Stimulated activated CD4-positive, alpha-beta T cell treated with anti-CD3 and anti-CD28 coated beads, Interleukin-1b, Interleukin-23, amount 100 ng/mL, for 24 hours (primary cell): ENCODE measurements at places on chromosomes 3 and 15.

- DNase-seq, result no peak
Measured at GRCh38 chr15:60044636-60045270, 40.6 kb downstream of the FOXB1 start.

DNA sequence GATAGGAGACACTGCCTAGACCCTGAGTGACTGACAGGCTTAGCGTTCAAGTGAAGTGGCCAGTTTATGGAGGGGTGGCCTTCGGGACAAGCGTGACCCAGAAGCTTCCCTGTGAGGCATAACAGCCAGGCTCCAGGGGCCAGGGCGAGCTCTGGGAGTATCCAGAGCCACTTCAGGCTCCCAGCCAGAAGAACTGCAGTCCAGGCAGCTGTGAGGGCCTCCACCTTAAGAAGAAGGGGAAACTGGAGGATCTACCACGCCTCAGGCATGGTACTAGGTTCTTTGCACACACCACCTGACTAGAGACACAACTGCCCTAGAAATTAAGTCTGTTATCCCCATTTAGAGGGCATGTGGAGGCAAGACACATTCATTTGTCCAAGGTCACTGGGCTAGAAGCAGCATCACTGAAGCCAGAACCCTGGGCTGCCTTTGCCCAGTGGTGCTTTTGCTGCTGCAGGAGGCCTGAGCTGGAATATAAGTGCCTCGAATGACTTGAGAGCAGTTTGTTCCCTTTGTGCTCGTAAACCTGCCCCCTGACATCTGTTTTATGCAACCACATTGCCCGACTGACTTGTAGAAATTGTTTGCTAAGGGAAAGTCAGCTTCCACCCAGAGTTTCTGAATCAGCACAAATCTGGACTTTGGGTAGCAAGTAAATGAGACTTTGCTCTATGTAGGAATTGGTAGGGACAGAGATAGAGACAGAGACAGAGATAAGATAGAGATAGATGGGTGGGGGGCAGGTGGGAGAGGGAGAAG, 23.3 kb downstream of the RASGRF1 start:
- DNase-seq, result no peak

GRCh38 chr15:27665002-27665401, 434.1 kb downstream of the OCA2 start:
- DNase-seq, result no peak

DNA sequence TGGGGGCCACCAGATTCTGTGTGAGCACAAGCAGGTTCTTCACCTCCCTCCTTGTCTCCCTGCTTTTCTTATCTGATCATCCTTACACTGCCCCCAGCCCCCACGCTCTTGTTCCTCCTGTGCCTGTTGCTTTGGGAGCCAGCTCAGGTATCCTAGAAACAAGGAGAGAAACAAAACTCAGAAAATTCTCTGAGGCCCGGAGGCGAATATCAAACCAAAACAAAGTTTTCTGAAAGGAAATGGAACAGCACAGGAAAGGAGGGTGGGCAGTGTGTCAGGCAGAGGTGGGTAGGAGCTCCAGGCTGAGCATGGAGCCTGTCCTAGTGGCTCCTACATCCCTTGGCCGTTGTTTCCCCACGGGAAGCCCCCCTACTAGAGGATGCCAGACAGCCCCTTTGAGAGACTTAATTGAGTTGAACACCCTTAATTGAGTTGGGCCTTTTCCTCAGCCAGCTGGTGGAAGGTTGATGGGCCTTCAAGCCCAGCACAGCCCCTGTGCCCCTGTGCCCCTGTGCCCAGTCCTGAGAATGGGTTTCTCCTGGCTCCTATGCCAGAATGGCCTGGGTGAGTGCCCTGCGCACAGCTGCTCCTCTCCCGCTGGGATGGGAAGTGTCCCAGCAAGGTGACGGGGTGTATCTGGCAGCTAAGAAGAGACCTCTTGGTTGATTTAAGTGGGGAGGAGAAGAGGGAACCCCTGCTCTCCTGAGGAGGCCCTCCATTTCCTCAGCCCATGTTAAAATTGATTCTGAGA, 22.8 kb upstream of the JMJD7 start:
- no peak for DNase-seq

DNA sequence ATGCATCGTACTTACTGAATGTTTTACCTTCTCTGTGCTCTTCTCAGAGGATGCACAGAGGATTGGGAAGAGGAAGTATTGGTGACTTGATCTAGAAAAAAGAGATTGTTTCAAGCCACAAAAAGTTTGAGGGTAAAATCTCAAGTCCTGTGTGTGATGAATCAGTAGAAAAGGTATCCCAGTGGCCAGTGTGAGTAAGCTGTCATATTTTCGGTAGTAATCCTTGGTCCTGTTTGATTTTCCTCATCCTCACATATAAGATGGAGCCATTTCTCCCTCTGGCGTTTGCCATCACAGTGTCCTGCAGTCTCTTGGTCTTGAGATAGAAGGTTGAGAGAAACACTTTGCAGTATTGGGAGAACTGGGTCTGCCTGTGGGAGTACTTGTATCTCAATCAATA, 166.8 kb downstream of the LPP start:
- no peak for DNase-seq

GRCh38 chr3:177459401-177459800, 262.1 kb upstream of the TBL1XR1 start:
- no peak for DNase-seq

DNA sequence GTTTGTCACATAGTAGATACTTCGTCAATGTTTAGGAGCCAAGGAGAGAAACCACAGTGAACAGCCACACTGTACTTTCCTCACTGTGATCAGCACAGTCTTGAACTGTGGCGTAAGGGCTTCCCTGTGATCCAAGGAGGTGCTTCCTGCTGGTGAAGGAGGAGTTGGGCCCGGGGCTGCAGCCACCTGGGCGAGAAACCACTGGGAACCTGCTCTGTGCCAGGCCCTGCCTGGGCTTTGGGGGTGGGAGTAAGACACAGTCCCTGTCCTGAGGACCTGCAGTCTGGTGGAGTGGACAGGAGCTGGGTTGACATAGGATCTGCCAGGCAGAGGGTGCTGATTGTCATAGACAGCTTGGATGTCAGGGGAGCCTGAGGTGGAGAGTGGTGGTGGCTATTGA, 60.5 kb upstream of the MRPS22 start:
- DNase-seq, result no peak

DNA sequence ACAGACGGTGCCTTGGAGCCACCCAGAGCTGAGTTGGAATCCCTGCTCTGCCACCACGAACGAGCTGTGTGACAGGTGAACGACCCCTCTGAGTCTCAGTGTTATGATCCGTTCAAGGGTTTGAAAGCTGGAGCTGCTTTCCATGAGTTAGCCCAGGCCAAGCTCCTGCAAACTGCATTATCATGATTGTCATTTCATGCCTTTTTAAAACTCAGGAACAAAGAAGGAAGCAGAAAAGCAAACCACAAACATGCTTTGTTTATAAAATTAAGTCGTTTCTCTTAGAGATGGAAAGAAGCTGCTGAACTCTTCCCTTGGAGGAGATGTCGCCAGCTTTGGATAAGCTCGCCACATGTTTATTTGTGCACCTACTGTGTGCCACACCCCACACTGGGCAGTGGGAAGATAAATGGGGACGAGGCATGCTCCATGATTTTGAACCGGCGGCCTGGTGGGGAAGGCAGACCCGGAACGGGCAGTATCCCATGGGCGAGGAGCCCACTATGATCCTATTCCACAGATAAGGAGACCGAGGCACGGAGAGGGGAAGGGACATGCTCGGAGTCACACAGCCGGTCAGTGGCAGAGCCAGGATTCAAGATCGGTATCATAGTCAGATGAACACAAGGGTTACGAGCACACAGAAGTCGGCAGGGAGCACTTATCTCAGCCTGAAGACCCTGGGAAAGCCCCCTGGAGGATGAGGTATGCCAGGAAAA, 15.9 kb downstream of the HRH1 start:
- no peak for DNase-seq

DNA sequence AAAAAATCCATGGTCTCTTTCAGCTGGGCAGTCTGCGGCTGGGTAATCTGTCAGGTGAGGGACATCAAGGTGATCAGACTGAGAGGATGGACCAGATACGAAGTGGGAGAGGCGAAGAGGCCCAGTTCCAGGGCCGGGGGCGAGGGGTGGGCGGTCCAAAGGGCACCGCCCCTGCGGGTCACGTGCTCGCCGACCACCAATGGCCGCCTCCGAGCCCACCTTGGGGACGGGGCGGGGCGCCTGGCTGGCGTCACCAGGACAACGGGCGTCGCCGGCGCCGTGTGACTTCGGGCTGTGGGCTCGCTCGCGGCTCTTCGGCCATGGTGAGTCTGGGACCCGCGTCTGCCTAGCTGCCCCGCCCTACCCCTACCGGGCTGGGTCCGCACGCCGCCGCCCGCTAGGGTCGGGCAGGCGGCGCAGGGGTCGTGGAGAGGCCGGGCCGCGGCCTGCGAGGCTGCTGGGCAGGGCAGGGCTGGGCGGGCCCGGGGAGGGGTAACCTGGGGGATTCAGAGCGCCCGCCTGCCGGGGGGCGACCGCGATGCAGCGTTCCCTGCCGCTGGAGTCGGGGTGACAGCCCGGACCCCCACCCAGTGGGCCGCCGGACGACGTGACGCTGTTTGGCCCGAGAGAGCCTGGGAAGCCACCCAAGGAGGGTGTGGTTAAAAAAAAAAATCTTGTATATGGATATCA, at the start of gene FBXL2:
Gene FBXL2, plus strand, starts transcription at position 250 of the 690 bp plus-strand sequence. Its CDS starts 71 bp downstream, at position 321.
- no peak for DNase-seq

- no peak for DNase-seq
Measured at GRCh38 chr3:100044369-100044768, 69.9 kb downstream of the FILIP1L start.
